ENCODE measurements at places on chromosomes 11 and 22.
A peak's percentile ranks its signal among the peaks of the same experiment; 100 is the strongest.

DNA sequence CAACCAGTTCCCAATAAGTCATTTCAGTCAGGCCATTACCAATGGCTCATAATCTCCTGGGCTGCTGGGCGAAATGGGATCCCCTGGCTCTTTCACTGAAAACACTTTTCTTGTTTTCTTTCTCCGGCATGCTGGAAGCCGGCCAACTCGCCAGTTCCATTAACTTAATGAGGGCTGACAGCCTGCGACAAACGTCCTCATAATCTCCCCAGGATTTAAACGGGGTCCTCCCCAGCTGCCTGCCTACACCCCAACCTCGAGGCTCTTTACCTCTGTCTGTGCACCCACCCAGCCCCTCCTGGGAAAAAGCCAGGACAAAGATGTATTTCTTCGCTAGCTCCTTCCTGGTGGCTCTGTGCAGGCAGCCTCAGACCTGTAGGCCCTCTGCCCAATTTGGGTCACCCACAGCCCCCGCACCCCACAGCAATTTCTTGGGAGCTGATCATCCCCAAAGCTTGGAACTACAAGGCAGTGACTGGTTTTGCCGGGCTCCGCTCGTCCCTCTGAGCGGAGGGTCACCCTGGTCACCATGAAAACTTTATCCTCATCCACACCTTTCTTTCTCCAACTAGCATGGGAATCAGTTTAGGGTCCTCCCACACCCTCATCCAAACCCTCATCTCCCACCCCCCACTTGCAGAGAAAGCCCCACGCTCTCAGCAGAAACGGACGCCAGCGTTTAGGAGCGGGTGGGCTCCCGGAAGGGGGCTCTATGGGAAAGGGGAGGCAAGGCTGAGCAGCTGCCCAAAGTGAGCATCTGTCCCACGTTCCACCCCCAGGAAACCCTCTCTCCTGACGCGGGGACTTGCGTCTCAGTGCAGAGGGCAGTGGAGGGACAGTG, 51.1 kb upstream of the KCNQ1OT1 start:
- DNase-seq = no peak

GRCh38 chr11:120191058-120191457, 19.8 kb upstream of the OAF start:
- DNase-seq = no peak

- no peak for DNase-seq
Observed at GRCh38 chr11:22626573-22627239, 1.1 kb upstream of the FANCF start.

GRCh38 chr11:99739464-99740089, 718.8 kb downstream of the CNTN5 start:
- peak; percentile 19 for DNase-seq

DNA sequence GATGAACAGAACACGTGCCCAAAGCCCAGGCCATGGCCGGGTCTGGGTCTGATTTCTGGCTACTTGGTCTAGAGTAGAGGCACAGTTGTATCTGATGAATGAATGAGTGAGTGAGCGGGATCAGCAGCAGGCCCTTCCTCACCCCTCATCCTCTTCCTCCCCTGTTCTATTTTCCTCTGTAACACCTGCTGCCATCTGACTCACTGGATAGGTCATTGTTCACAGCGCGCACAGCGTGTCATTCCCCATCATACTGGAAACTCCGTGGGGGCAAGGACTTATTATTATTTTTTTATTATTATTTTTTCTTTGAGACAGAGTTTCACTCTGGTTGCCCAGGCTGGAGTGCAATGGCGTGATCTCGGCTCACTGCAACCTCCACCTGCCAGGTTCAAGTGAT, 13.9 kb downstream of the NCF4 start:
- DNase-seq = no peak

DNA sequence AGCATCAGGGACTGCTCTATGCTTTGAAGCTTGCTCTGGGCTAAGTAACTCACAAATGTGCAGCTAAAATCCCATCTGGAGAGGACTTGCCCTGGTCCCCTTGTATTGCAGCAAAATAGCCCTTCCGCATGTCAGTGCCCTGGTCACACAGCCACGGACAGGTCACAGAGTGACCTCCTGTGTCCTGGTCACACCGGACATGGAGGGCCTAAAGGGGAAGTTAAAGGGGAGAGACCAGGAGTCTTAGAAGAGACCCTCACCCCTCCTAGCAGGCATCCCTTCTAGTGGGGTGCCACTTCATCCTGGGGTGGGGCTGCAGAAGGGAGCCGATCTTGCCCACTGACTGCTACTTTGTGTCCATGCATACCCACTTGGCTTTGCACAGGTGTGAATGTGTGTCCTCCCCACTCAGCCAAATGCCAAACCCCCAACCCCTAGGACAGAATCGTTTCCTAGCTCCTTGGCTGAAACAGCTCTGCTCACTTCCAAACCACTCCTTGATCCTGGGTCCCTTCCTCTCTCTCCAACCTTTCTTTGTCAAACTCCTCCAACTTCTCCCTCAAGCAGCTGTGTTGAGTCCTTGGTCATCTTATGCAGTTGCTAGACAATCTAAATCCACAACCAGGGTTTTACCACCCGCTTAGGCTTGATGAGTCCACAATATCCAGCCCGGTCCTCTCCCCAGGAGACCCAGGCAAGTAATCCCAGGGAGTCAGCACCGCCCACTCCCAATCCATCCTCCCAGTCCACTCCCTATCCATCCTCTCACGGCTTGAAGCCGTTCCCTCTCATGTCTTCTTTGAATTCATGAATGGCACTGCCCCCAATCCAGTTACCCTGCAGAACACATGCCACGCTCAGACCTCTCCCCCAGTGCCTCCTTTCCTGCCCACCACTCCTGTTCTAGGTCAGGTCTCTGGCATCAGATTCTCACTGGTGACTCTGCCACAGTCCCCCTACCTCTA, 3.3 kb upstream of the FXYD6 start:
- no peak for DNase-seq

DNA sequence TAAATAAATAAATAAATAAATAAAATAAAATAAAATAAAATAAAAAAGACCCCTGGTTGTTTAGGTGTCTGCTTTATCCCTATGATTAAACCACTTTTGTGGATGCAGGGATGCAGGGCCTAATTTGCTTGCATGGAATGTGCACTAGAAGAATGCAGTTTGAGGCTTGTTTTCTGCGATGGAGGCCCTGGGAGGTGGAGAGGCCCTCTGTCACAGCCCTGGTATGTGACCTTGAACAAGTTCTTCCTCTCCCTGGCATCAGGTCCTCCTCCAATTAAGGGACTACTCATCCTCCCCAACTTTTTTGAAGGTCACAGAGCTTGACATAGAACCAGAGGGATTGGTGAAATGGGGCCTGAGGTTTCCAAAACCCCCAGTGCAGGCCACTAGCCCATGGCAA, 22.7 kb downstream of the KCNJ4 start:
- no peak for DNase-seq

- DNase-seq = no peak
Observed at GRCh38 chr11:30852645-30853044, 266.5 kb upstream of the MPPED2 start.

- DNase-seq = no peak
Observed at GRCh38 chr11:61297746-61298145, 2.6 kb upstream of the VWCE start.

- no peak for DNase-seq
Observed at GRCh38 chr22:49019737-49020713, 807.6 kb downstream of the BRD1 start.

DNA sequence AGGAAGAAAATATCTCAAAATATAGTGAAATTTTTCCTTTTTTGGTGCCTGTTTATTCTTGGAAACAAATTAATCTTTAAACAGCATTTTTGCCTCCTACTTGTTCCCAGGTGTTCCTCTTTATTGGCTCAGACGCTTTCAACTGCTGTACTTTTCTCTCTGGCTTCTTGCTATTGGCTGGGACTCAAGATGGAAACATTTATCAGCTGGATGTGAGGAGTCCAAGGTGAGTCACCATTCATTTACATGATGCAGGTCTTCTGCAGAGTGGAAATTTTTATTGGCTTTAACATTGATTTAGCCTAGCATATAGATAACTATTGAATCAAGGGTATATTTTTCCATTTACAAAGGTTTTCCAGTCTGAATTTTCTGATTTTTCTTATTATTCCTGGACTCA, 34.4 kb upstream of the DNAJB13 start:
- no peak for DNase-seq

- DNase-seq = no peak
Observed at GRCh38 chr22:17342361-17342760, 26.9 kb upstream of the CECR2 start.

DNA sequence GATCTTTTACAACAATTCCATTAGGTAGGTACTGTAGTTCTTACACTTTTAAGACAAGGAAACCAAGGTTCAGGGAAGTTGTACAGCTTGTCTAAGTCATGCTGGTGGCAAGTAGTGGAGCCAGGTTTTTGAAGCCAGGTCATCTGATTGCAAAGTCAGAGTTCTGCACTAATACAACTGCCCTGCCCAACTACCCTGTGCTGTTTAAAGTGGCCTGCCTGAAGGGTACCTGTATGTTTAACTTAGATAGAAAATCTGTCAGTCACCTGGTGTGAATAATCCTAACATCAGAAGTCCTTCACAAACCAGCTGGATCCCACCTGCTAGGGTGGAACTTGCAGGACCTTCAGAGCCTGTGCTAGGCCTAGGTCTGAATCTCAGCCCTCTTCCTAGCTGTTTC, 44.2 kb downstream of the ARFGAP2 start:
- DNase-seq = no peak

GRCh38 chr11:115927823-115928329, 423.7 kb upstream of the CADM1 start:
- no peak for DNase-seq

DNA sequence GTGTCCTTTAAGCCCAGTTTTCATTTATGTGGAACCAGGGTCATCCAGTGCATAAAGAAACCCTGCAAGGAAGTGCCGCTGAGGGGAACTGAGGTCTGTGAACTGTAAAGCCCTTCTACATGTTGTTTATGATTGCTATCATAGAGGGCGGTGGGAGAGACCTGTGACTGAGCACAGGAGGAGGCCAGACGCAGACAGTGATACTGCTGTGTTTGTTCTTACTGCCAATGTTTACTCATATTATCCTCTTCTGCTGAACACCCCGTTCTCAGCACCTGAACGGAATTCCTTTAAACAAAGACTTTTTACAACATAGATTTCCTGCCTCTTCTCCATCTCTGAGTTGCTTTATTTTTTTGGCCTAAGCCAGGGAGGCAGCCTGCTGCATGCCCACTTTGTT, 967 bp upstream of the GALNT18 start:
- DNase-seq = no peak

DNA sequence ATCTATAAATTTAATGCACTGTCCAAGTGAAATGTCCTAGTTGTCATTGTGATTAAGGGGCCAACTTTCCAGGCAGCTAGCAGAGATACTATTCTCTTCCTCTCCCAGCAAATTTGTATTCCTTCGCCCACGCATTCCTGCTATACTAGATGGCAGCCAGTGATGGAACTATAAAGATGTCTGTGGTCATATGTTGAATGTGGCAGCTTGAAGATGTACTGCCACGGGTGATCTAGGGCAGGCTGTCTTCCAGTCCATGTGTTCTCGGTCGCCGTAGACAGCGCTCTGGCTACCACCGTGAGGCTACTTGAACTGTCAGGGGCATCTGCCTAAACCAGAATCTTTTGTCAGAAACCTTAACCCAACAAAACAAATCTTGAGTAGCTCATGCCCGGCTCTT, 8.3 kb upstream of the SIDT2 start:
- DNase-seq = no peak

DNA sequence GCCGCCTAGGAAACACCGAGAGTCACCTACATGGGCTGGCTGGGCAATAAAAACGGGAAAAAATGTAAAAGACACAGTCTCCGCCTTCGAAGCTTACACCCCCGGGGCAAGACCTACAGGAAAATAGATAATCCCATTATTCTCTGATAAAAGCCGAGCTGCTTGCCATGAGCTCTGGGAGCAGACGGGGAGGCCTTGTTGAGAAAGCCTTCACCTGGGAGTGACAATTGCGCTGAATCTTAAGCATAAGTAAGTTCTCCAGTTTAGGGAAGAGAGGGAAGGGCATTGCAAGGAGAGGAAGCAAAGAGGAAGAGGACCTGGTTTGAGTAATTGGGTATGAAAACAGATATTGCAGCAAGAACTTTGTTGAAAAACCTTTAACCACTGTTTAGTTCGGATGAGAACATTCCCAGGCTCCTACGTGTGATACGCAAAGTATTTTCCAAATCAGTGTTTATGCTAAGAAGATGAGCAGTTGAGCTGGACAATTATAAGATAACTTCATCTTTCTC, 813 bp upstream of the BTBD10 start:
- DNase-seq = peak; percentile 15

DNA sequence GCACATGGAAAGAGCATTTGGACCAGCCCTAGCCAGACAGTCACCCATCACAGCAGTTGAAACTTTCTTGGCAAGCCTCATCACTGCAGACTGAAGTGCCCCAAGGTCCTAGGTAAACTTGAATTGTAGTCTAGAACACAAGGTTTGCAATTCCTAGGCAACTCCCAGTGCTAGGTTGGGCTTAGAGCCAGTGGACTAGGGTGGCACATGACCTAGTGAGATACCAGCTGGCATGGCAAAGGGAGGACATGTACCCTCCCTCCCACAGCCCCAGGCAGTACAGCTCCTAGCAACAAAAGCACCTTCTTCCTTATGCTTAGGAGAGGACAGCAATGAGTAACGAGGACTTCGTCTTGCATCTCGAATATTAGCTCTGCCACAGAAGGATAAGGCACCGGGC, 889.5 kb downstream of the JRKL start:
- no peak for DNase-seq

DNA sequence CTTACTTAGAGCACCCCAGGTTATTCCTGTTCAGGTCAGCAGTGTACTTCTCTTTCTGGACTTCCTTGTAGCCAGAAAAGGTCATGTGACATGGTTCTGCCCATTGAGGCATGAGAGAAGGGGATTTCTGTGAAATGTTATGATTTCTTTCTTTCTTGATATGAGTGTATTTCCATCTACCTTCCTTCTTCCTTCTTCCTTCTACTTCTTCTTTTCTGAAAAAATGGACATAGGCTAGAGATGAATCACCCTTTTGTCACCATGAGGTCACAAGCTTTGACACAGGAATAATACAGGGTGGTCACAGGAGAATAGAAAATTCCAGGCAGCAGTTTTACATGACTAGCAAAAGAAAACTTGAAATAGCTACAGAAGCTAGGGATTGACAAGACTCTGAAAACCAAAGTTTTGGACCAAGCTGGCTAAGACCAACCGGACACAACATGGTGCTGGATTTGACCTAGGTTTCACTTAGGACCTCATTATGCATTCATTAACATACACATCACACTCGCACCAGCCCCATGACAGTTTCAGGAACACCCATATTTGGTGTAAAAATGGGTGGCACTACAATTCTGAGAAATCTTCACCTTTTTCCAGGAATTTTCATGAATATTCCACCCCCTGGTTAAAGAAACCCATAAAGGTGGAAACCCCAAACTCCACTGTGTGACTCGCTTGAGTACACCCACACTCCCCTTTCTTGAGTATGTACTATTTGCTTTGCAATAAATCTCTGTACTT, 21.2 kb upstream of the MAP6 start:
- no peak for DNase-seq

- DNase-seq = no peak
Observed at GRCh38 chr11:117073539-117073938, 24.7 kb downstream of the SIK3 start.

DNA sequence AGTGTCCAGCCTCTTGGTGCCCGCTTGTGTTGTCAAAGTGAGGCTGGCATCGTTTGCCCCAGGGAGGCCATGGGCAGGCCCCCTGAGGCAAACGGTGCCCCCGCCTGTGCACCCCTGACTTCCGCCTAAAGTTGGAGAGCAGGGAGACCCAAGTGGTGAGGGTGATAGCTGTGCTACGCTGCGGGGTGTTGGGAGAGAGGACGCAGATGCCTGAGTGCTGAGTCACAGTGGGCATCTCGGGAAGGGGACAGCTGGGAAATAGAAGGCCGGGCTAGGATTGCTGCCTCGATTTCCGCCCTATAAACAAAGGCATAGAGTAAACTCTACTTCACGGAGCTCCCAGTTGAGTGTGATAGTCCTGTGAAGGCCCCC, 5.8 kb downstream of the GRIK4 start:
- DNase-seq = peak; percentile 87

All from right lung (tissue), 10 donors.